ENCODE measurements at places on chromosomes 6 and 20.

DNA sequence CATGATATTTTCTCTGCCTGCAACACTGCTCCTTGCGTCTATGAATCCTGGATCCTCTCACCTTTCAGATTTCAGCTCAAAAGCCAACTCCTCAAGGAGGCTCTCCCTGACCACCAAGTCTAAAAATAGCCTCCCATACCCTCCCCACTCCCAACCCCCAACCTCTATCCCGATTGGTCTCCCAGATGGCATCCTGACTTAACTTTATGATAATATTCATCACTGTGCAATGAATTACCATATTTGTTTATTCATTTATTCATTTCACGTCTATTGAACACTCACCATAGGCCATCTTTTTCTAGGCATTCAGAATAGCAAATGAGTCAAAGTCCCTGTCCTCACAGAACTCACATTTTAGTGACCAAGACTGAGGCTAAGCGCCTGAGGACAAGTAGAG is 42.6 kb upstream of the NFATC2 start:
- no peak for DNase-seq

DNA sequence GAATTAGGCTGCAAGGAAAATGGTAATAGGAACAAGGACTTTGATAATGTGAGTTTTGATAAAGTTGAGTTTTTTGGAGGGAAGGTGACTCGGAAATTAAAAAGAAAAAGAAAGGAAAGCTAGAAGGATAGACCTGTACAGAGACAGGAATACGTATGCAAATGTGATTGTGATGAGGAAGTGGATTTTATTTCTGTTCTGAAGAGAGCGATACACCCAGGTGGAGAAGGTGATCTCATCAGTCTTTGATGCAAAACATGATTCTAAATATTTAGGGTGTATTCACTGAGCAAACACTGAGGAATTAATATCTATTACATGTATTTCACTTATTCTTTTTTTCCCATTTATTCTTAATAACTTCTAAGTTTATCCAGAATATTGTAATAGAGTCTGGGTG is 9.2 kb upstream of the PLEKHG1 start:
- DNase-seq: no peak

DNA sequence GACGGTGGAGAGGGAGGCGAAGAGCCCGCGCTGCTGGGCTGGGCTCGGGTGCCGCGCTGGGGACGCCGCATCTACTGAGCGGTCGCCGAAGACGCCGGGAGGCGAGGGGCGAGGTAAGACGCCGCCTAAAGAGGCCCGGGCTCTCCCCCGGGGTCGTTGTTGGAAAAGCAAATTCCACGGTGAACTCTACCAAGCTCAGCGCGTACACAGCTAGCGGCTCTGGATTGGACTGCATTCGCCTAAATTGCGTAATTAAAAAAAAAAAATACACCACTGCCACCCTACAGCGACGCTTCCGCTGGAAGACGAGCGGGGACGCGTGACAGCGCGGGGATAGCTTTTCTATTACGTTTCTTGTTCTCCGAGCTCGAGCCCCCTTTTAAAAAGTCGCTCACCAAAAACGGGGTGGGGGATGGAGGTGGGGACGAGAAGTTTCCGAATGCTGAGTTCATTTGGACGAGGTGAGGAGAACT is 92.0 kb upstream of the PRDM1 start:
- no peak for DNase-seq

- DNase-seq: no peak
Observed at GRCh38 chr20:53910351-53911002, 159.9 kb downstream of the BCAS1 start.

DNA sequence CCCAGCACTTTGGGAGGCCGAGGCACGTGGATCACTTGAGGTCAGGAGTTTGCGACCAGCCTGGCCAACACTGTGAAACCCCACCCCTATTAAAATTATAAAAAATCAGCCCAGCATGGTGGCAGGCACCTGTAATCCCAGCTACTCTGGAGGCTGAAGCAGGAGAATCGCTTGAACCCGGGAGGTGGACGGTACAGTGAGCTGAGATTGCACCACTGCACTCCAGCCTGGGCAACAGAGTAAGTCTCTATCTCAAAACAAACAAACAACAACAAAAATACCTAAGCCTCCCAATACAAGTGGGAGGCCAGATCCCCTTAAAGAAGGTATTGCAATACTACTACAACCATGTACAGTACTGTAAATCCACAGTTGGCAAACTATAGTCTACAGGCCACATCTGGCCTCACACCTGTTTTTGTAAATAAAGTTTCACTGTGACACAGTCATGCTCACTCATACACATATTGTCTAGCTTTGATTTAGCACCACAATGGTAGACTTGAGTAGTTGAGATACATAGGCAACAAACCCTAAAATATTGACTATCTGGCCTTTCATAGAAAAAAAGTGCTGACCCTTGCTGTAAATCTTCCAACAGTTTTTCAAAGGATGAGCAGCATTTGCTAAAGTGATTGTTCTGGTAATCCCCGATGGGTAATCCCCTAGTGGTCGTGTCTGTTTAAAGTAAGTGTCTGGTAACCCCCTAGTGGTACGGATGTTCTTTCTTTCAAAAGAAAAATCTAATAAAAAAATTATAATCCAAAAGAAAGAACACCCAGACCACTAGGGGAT is 202.0 kb downstream of the RNGTT start:
- no peak for DNase-seq

GRCh38 chr6:166466178-166467122 is 83.7 kb upstream of the MPC1 start:
- DNase-seq: no peak

DNA sequence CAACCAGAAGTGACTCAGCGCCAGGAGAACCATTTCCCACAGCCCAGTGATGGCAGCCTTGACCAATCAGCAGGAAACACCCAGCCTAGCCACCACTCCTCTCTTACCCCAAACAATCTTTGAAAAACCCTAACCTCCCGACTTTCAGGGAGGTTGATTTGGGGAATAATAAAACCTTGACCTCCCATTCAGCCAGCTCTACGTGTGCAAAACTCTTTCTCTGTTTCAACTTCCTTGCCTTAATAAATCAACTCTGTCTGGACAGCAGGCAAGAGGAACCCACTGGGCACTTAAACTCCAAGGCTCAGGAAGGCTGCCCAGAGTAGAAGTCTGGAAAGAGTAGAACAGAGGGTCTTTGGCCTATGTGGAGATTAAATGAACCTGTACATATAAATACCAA is 35.0 kb downstream of the SERPINB1 start:
- DNase-seq: no peak

DNA sequence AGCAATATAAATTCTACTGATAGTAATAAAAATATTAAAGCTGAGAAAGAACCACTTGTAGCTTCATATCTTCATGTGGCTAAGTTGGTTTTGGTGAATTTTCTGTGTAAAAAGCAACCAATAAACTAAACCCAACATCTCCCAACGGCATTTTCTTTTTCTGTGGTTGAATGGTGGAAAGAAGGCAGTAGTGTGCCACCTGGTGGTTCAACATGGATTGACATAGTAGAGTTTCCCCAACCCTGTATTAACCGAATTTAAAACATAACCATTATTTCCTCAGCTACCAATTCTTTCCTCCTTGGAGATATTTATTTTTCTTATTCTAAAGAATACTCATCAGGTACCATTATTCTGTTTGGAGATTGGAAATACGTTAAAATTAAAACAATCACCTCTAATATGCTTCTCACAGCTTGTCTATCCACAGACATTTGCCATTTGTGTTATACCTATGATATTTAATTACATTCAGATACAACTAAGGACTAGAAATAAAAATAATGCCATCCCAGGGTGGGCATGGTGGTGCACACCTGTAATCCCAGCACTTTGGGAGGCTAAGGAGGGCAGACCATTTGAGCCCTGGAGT is 117.1 kb upstream of the EEF1E1 start:
- no peak for DNase-seq

DNA sequence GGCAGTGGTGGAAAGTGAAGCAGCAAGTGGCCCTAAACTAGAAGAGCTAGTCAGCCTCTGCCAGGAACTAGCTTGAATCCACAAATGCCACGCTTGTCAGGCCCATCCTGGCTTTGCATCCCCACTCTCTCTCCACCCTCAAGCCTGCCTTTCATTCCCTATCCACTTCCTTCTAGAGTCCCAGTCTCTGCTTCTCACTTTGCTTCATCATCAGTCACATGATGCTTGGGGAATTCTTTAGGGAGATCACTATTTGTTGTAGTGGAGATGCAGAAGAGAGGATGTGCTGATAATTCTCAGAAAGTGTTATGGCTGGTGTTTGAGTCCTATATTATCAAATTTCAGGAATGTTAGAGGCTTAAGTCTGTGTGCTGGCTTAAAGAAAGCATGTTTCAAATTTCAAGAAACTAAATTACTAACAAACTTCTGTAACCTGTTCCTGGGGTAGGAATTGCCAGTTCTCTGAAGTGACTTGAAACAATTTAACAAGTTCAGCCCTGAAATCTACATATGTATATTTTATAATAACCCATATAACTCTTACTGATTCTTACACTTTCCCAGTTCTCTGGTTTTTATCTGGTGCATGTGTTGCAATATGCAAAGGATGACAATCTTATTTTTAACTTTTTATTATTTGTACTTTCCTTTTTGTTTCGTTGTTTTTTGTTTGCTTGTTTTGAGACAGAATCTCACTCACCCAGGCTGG is 7.5 kb downstream of the TRIM39 start:
- DNase-seq: no peak

DNA sequence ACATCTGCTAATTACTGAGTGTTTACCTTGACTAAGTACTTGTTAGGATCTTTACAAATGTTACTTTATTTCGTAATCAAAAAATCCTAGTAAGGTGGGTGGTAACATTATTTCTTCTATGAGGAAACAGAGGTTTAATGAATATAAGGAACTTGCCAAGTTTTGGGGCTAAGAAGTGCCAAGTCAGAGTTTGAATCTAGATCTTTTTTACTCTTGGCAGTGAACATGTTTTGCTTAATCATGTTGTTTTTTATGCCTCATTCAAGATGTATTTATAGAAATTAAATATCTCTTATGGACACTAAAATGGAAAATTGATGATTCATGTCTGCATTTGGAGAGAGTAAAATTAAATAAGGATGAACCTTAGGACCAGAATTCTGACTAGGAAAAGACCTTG is 393.7 kb downstream of the UTRN start:
- no peak for DNase-seq

GRCh38 chr6:111759331-111759835 is 113.9 kb downstream of the FYN start:
- DNase-seq: no peak

- DNase-seq: no peak
Observed at GRCh38 chr20:15310361-15310760, 972.9 kb upstream of the FLRT3 start.

DNA sequence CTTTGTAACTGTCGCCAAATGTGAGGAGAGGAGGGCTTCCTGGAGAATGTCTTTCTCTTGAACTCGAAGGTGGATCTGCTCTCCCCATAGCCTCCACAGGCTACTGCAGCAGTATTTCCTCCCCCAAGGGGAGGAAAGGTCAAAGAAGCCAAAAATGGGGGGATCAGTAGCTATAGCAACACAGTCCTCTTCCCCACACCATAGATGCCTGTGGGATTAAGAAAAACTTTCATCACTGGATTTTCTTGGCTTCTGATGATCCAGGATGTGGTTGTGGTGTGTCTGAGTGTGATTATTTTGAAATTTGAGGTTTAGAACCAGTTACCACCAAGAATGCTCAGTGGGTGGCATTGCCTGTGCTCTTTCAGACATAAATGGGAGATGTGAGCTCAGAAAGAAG is 140.1 kb upstream of the SPACA1 start:
- no peak for DNase-seq

DNA sequence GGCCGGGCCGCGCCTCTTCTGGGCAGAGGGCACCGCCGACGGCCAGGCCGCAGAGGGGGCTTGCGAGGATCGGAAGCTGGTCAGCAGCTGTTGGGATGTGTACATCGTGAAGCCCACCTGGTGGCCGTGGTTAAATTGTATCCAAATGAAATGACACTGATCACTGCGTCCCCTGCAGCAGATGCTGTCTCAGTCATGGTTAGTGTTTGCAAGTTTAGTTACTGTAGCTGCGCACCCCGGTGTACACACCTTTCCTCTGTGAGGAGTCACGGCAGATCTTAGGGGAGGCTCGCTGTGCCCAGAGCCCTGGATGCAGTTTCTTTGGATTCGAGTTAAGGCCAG is 653 bp downstream of the NAA20 start:
- DNase-seq: no peak

DNA sequence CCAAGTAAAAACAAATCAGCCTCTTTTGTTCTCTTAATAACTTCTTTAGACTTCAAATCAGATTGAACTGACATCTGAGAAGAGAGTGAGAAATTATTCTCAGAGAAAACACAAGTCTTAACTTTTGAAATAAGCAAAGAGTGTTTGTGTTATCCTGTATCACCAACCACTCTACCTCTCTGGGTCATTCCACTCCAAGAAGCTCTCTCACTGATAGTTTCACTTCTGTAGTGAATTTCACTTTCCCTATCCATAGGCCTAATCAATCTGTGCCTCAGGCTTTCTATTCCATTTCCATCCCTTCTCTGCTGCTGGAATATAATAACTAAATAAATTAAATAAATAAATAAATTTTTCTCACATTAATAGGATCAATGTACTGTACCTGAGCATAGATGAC is 235.0 kb downstream of the HTR1B start:
- DNase-seq: no peak

DNA sequence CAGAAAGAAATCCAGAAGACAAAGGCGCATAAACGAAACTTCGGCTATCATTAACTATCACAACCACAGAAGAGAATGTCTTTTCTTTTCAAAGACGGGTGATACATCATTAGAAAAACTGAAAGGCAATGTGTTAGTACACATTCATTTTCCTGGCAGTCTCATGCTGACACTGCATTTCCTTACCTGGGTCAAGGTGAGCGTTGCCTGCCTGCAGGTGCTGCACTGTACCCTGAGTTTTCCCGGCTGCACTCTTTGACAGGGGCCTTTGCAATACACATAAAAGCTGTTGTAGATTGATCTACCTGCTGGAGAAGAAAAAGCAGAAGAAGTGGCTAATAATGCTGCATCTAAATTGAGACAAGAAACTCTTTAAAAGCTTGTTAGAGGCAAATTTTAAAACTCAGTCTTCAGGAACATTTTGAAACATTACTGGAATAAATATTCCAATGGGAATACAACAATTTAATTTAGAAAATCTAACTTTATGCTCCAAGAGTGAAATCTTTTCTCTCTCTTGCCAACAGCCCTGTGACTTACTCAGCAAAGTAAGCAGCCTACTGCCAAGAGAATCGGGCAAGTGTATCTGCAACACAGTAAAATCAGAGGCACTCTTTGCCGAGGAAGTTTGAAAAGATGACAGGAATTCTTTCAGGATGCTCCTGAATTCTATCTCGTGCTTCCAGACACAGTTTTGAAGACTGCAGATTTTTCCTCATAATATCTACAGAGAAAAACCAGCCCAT is 526.4 kb downstream of the PRKN start:
- peak; percentile 35 for DNase-seq

GRCh38 chr6:127343809-127344659 is 625 bp upstream of the ECHDC1 start:
- DNase-seq: peak; percentile 8

DNA sequence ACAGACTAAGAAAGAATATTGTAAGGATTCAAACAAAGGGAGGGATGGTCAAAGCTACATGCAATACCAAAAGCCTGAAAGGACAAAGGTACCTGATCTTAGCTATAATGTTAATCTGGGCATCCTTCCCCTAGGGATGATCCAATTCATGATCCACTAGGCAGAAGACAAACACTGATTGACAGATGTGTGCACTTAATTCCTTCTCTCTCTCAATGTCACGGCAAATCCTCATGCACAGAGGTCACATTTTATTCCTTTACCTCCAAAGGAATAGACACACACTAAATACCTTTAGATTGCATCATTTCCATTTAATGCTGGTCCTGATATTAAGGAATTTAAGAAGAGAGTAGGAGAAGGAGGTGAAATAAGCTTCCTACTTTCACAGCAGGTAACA is 73.4 kb downstream of the ZNF133 start:
- no peak for DNase-seq
